EH (cell line): ENCODE measurements at places on chromosomes 7 and 10.
A peak's percentile ranks its signal among the peaks of the same experiment; 100 is the strongest.

DNA sequence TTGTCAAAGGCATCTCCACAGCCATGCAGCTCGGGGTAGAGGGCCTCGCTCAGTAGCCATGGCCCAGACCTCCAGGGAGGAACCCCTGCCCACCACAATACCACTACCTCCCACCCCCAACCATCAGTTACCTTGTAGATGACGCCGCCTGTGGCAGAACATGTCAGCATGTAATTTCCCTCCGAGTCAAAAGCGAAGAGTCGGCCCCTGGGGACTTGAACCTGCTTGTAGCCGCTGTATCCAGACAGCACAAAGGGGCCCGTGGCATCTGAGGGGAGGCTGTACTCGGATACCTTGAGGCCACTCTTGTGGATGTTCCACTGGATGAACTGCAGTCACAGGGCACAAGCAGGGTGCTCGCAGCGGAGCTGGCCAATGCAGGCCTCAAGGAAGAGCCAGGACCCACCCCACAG, 16.3 kb upstream of the CYREN start:
- no peak for DNase-seq

DNA sequence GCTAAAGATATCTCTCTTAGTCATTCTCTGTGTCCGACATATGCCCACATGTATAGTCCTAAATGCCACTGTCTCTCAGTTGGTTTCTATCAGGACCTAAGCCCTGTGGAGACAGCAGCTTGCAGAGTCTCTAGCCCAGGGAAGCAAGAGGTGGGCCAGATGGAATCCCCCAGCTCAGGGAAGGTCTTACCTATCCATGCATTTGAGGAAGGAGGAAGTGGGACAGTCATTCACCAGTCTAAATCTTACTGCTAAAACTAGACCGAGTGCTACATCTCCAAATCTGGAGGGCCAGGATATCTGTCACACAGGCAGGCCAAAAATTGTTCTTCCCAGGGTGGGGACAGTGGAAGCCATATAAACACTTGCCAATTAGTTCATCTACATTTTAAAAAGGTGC, 26.4 kb upstream of the HERPUD2 start:
- no peak for DNase-seq

DNA sequence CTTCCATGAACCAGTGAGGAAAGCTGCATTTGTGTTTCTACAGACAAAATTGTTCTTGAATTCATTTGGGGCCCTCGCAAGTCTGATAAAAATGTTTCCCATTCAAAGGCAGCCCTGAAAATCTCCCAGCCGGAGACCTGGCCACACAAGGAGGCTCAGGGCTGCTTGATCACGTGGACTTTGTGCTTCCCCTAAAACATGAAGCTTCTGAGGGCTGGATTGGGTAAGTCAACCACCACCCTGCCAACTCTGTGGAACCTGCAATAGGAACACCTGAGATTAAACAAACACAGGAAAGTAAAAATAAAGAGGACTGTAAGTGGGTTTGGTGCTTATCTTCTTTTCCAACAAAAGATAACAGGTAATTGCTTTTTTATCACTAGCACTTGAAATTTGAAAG, 133.8 kb downstream of the C10orf90 start:
- no peak for DNase-seq

DNA sequence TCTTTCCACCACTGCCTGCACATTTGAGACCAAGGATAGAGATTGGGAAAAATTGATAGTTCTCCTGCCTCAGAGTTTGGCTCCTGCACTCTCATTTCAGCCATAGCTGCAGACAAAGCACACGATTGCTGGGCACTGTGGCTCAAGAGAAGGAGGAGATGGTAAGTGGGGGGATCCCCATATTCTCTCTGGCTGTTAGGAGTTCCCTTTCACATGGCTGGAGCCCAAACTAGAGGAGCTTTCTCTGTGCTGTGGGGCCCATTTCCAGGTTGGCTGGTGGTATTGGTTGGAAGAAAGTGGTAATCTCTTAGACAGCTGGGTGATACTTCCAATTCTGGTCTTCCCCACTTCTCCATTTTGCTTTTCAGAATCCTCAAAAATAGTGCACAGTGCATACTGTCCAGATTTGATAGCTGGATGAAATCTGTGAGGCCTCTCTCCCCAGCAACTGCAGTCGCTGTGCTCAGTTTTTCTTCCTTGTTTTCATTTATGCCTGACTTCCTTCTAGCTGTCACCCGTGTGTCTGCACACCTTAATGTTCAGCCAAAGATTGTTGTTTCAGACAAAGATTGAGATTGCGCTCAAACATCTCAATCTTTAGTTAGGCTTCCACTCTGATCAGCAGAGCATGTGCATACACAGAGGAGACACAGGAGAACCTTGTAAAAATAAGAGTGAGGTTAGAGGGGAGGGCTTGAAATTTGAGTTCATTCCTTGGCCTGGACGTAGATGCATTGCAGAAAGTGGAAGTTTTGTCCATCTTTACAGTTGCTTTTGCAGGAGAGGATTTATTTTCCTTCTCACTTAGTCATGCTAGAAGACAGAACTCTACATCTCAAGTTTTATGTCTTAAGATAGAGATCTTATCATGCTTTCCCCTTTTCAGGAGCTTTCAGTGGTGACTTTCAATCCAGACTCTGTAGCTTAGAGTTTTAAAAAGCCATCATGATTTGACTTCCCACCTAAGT, 28.6 kb downstream of the RABGEF1 start:
- peak; percentile 84 for DNase-seq

GRCh38 chr7:35702541-35702940, 7.6 kb upstream of the HERPUD2 start:
- no peak for DNase-seq
